Ovary (tissue), 10 donors: ENCODE measurements at places on chromosomes 2 and 18. TPM values are rescaled to one million over a fixed set of nuclear protein-coding genes. Genes with fewer than 3 reads are reported as not detected.

UGT1A10 gene
- not detected for total RNA-seq

ASXL3 gene
- total RNA-seq = 18.4 TPM

GRCh38 chr2:205543262-205543843, 138.9 kb upstream of the NRP2 start:
- no peaks in the 10 kb centered on the region for H3K27me3 ChIP-seq
- H3K4me1 ChIP-seq = peaks cover 1% of the 10 kb centered on the region
- no peak overlapping the region for H3K27ac ChIP-seq
- no peak for DNase-seq

STON1 gene
- 52.0 TPM for total RNA-seq

NT5C1B gene
- not detected for total RNA-seq
